ENCODE measurements at places on chromosomes 5 and 9. TPM values are rescaled to one million over a fixed set of nuclear protein-coding genes. Genes with fewer than 3 reads are reported as not detected.
A peak's percentile ranks its signal among the peaks of the same experiment; 100 is the strongest.

PCDHB10 gene
- total RNA-seq = 7.0 TPM

IRX2 gene
- 7.0 TPM for total RNA-seq

DNA sequence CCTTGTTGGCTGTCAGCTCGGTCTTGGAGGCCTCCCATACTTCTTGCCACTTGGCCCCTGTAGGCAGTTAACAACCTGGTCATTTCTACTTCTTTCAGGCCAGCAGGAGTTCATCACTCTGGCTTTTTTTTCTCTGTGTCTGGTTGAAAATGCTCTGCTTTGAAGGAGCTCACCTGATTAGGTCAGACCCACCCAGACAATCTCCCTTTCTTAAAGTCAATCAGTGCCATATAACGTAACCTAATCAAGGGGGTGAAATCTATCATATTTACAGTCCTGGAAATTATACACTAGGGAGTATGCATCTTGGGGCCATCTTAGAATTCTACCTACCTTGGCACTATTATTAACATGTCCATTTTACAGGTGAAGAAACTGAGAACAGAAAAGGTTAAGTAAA, 155.4 kb downstream of the SREK1 start:
- H3K4me3 ChIP-seq = no peak overlapping the region
- H3K27me3 ChIP-seq = no peaks in the 10 kb centered on the region
- H3K27ac ChIP-seq = no peak overlapping the region
- no peaks in the 10 kb centered on the region for H3K36me3 ChIP-seq
- H3K4me1 ChIP-seq = no peaks in the 10 kb centered on the region
- no peak for DNase-seq

CA9 gene
- not detected for total RNA-seq

PAIP1 gene
- 101 TPM for total RNA-seq

CARTPT gene
- total RNA-seq = not detected

GRCh38 chr9:8961186-8961851, 1161.7 kb upstream of the DMAC1 start:
- no peak overlapping the region for H3K27ac ChIP-seq
- H3K27me3 ChIP-seq = no peaks in the 10 kb centered on the region
- H3K4me1 ChIP-seq = no peaks in the 10 kb centered on the region
- no peaks in the 10 kb centered on the region for H3K36me3 ChIP-seq
- no peak overlapping the region for H3K4me3 ChIP-seq

- H3K27me3 ChIP-seq = no peaks in the 10 kb centered on the region
- H3K36me3 ChIP-seq = no peaks in the 10 kb centered on the region
- no peaks in the 10 kb centered on the region for H3K4me1 ChIP-seq
- H3K27ac ChIP-seq = no peak overlapping the region
- peak; percentile 22 for DNase-seq
Observed at GRCh38 chr9:17116400-17116837, 18.4 kb upstream of the CNTLN start.

ANKRD20A1 gene
- total RNA-seq = 1.2 TPM

DNA sequence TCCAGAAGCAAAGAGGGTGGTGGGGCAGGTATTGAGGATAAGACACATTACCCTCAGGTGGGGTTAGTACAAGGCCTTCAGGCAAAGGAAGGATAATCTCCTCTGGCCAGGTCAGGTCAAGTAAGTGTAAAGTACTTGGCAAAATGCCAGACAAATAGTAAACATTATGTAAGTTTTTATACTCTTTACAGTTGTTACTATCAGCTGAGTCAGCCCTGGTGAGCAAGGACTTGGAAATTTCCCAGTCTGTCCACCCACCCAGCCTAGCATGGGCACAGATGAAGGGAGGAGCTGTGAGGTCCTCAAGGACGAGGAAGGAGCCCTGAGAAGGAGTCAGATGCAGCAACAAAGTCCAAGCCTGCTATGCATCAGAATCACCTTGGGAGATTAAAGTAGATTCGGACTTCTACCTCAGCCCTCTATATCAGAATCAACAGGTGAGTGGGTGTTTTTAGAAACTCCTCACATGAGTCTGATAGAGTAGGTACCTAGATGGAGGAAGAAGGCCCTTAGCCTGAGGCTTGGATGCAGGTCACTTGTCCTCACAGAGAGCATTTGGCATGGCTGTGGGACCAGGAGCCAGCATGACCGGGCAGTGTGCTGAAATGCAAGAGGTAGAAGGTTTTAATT, 50.2 kb upstream of the BARX1 start:
- H3K4me3 ChIP-seq = no peak overlapping the region
- no peak overlapping the region for H3K27ac ChIP-seq
- peaks cover 2% of the 10 kb centered on the region for H3K27me3 ChIP-seq
- H3K4me1 ChIP-seq = no peaks in the 10 kb centered on the region

GRCh38 chr5:163552536-163552935, 47.1 kb downstream of the MAT2B start:
- H3K36me3 ChIP-seq = no peaks in the 10 kb centered on the region
- H3K27ac ChIP-seq = no peak overlapping the region
- H3K4me1 ChIP-seq = no peaks in the 10 kb centered on the region
- no peak overlapping the region for H3K4me3 ChIP-seq
- no peaks in the 10 kb centered on the region for H3K27me3 ChIP-seq
- no peak for DNase-seq
